ENCODE measurements at places on chromosomes 7 and 10.
A peak's percentile ranks its signal among the peaks of the same experiment; 100 is the strongest.

GRCh38 chr10:7512487-7512886 lies 101.7 kb upstream of the SFMBT2 start:
- no peak for DNase-seq

DNA sequence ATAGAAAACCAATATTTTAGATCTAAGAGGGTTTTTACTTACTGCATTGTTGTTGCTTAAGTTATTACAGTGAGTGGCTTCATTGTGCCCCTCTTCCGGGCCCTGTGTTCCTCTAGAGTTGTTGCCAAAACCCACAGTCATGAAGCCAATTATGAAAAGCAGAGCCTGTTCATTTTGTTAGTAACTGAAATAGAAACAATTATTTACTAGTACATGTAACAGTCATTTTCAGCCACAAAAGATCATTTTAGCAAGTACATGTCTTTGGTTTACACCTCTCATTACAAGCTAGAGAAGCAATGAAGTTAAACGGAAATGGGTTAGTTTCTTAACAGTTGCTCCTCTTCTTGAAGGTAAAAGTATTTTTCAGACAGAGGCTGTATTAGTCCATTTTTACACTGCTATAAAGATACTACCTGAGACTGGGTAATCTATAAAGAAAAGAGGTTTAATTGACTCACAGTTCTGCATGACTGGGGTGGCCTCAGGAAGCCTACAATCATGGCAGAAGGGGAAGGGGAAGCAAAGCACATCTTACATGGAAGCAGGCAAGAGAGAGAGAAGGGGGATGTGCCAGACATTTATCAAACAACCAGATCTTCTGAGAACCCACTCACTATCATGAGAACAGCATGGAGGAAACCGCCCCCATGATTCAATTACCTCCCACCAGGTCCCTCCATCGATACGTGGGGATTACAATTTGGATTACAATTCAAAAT lies 380.5 kb downstream of the SFMBT2 start:
- DNase-seq: no peak

DNA sequence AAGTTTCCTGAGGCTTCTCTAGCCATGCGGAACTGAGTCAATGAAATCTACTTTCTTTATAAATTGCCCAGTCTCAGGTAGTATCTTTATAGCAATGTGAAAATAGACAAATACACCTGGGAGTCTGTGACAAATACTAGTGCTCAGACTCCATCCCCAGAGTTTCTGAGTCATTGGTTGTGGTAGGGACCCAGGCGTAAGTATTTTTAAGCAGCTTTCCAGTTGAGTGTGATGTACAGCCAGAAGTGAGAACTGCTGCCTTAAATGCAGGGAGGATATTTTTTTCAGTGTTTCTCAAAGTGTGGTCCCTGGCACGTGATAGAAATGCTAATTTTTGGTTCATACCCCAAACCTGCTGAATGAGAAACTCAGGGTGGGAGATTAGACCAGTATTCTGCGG lies 121.7 kb downstream of the SORCS3 start:
- DNase-seq: no peak

DNA sequence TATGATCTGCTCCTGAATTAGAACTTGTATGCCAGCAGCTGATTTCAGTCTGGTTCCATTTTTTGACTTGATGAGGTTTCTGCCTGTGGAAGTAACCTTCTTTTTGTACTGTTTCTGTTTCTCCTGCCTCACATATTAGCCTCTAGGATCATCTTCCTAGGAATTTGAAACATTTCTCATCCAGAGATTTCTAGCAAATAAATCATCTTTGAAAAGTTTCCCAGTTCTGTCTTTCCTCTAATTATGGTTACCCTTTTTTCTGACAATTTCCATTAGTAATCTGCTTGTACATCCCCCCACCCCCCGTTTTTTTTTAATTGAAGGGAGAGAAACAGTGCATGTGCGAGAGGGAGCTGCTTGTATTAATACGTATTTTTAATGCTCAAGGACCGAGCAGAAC lies 92.2 kb downstream of the NRF1 start:
- no peak for DNase-seq

DNA sequence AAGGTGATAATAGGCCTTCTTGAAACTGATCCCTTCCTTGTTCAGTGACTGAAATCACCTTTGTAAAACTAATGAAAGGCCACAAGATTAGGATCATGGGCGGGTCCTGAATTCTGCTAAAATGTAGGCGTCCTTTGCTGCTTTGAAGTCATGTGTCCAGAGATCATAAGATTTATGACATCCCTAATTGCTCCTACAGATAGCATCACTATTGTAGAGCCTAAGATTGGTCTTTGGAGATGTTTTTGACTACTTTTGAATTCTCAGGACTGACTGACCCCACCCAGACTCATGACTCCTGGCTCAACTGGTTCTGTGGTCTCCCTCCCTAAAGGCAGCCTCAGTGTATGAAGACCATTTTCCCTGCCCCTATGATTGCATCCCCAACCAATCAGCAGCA lies 322.6 kb upstream of the SEMA3D start:
- no peak for DNase-seq

DNA sequence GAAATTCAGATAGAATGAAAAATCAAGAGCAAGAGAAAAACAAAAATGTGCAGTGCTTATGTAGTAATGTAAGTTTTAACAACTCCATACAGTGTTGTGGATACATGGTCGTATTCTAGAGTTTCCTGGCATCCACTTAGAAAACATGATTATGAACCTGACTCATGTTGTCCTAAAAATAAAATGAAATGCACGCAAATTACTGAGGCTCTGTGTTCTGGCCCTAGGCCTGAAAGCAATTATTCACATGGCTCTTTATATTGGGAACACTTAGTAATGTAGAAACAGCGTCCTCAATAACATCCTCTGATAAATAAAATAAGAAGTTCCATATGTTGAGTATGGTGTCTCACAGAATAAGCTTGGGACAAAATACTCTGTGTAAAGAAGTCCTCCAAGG lies 200.2 kb upstream of the SEMA3E start:
- DNase-seq: no peak

GRCh38 chr10:26780106-26780792 lies 80.5 kb downstream of the ABI1 start:
- no peak for DNase-seq

- no peak for DNase-seq
These were observed 43.0 kb downstream of the VSTM4 start for GRCh38 chr10:49072166-49072885.

- DNase-seq: no peak
These were observed 32.2 kb downstream of the KCNH2 start for GRCh38 chr7:150945853-150946420.

- DNase-seq: no peak
These were observed 354.9 kb downstream of the PTEN start for GRCh38 chr10:88218362-88218761.

DNA sequence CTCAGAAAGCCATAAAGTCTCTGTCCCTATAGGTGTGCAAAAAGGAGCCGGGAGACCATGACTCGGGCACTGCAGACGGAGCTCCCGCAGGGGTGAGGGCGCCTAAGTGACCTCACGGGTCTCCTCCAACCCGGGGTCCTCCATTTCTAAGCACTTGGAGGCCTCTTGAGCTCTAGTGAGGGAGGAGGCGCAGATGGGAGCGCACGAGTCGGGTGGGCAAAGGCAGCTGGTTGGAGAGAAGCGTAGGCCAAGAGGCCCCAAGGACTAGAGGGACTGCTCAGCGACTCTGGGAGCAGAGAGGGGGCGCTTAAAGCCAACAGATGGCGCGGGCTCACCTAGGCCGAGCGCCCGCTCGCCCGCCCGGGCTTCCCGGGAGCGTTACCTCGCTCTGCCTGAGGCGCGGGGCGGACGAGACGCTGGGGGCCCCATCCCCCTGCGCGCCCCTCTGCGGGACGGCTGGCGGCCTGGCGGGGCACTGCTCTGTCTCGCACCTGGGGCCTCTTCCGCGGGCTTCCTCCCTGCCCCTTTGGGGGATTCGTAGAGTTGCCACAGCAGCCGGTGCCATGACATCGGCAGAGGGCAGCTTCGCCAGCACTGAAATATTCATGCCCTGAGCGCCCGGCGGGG lies 523 bp upstream of the CDH23 start:
- peak; percentile 24 for DNase-seq

- no peak for DNase-seq
These were observed 26.7 kb upstream of the CRHR2 start for GRCh38 chr7:30708983-30709382.

DNA sequence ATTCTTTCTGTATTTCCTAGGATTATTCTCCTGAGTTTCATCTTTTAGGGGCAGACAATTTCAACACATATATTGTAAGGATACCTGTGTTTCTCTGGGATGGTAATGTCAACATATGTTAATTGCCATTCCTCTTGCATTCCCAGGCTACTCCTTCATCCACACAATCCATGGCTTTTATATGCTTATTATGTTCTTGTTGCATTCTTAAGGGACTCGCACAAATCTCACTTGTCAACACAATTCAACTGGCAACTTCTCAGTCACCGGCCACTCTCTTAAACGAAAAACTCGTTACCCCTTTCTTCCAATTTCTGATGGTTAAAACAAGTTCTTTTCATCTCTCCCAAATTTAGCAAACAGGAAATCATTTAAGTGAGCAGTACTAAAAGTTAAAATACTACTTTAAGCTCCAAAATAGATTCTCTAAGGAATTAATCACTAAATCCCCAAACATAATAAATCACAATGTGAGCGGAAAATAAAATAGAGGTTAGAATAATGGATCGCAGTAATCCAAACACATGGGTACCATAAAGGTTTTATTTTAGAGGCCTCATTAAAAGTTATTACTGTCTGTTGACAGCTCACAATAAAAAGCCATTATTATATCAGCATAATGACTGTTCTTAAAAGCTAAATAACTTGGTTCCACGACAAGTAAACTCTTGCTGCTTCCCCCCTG lies 223.2 kb downstream of the ELMO1 start:
- no peak for DNase-seq

DNA sequence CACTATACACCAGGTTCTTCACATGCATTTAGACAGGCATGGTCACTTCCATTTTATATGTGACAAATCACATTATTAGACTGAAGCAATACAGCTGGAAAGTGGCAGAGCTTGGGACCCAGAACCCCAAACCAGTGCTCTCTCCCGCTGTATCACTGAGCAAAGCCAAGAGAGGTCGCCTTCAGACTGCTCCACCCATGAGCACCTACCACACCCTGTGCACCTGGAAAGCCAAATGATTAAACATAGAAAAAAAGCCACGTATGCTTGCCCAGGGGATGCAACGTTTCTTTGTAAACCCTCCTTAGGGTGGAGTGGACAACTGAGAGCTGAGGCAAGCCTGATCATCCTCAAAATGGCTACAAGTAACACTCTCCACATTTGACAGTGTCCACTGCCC lies 72.5 kb downstream of the CCDC6 start:
- no peak for DNase-seq

- no peak for DNase-seq
These were observed 291.4 kb downstream of the PTPRN2 start for GRCh38 chr7:158295966-158296797.

GRCh38 chr7:123096434-123096833 lies 100.9 kb upstream of the TAS2R16 start:
- no peak for DNase-seq

DNA sequence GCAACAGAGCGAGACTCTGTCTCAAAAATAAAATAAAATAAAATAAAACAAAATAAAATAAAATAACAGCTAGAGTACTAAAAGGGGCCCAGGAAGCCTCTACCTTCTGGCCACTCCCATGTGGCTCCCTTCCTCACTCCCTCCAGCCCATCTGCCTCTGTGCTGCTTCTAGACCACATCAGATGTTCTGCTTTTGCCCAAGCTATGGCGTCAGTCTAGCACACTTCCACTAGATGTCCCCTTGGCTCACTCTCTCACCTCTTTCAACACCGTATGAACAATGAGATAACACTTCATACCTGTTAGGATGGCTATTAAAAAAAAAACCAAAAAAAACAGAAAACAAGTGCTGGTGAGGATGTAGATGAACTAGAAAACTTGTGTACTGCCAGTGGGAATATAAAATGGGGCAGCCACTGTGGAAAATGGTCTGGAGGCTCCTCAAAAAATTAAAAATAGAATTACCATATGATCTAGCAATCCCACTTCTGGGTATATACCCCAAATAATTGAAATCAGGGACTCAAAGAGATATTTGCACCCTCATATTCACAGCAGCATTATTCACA lies 132.3 kb downstream of the ARHGAP22 start:
- DNase-seq: no peak

DNA sequence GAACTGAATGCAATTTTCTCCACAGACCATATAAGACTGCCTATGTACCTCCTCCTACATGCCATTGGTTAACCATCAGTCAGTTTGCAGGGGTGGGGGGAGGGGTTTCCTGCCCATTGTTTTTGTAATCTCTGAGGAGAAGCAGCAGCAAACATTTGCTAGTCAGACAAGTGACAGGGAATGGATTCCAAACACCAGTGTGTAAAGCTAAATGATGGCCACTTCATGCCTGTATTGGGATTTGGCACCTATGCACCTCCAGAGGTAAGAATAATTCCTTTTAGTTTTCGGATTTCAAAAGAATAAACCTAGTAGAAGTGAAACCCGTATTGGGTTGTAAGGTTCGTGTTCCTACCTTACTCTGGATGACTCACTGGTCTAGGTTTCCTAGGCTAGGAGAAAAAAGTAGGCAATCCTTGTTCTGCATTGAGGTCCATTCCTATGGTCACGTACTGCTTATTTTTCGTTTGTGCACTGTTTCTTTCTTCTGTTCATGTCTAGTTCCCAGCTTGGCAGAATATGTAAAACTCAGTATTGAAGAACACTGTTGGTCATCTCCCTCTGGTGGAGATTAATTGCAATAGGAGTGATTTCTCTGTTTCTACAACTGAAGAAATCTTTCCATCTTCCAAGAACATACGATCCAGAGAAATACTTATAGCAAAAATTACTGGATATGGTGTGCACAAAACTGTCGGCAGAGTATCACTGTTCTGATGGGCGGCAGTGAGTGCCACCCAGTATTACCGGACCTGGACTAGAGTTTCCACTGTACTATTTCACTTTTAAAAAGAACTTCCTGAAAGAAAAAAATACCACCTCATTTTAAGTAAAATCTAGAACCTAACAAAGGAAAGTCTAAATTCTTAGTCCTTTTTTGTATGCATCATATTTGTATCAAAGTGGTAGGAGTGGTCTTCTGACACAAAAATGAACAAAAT lies at the start of gene AKR1C3:
TSS of gene AKR1C3 (plus strand) at position 150 of the 941 bp plus-strand sequence. CDS start at position 181, 31 bp downstream.
- DNase-seq: no peak

- peak; percentile 62 for DNase-seq
These were observed 982 bp downstream of the SFXN3 start for GRCh38 chr10:101031796-101032636.

DNA sequence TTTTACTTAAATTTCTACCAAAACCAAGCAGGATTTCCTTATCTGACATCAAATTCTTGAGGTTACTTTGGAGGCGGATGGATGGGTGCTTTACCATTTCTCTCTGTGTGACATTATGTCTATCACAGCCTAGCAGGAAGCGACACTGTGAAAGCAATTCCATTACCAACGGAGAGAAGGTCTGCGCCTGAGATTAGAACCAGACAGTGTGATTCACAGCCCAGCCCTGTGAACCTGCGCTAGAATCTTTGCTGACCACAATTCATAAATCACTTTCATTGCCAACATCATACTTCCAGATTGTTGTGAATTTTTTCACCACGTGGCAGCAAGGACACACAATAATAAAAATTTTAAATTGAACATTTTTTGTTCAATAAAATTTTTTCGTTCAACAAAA lies 126.5 kb downstream of the CUBN start:
- DNase-seq: no peak

GRCh38 chr10:43360086-43360485 lies 11.3 kb upstream of the FXYD4 start:
- no peak for DNase-seq

Measured in stimulated activated CD4-positive, alpha-beta T cell treated with anti-CD3 and anti-CD28 coated beads, Interleukin-4, amount 100 ng/mL, for 48 hours (primary cell).